ENCODE measurements at places on chromosomes 3 and 15.

DNA sequence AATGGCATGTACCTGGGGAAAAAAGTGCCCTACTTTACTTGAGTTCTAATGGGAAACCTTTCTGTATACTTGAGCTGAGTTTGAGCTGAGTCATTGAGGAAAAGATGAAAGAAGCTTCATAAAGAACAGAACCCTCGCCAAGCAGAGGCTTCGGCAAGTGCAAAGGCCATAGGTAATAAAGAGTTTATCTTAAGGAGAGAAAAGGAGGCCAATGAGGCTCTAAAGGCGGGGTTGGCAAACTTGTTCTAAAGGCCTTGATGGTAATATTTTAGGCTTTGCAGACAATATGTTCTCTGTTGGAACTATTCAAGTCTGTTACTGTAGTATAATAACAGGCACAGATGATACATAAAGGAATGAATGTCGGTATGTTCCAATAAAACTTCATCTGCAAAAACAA, 17.6 kb upstream of the TRAT1 start:
- no peak for DNase-seq

- no peak for DNase-seq
Observed at GRCh38 chr15:60184579-60184978, 180.5 kb downstream of the FOXB1 start.

- no peak for DNase-seq
Observed at GRCh38 chr15:78083687-78084448, 6.4 kb upstream of the TBC1D2B start.

GRCh38 chr15:64824929-64825430, 467 bp downstream of the PIF1 start:
- no peak for DNase-seq

DNA sequence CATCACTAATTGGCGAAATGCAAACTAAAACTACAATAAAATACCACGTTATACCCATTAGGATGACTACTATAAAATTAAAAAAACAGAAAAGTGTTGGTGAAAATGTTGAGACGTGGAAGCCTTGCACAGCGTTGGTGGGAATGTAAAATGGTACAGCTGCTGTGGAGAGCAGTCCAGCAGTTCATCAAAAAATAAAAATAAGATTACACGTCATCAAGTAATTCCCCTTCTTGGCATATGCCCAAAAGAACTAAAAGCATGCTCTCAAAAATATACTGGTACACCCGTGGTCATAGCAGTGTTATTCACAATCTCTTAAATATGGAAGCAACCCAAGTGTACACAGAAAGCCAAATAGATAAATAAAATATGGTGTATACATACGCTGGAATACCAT, 71.8 kb upstream of the NDN start:
- no peak for DNase-seq

DNA sequence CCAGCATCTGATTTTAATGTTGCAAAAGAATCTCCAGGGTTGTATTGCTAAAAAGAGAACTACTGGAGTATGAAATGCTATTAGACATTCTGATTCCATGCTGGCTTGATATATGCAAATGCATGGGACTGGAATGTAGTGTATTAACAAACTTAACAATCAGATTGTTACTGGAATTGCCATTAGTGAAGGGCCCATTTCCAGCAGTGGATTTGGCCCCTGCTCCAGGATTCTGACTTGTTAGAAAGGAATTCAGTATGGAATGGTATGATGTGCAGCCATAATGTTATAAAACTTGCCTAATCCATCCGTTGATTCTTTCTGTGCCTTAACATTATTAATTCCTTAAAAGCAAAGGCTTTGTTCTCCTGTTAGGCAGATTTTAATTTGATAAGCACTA, 7.9 kb downstream of the ARRDC4 start:
- DNase-seq, result no peak

DNA sequence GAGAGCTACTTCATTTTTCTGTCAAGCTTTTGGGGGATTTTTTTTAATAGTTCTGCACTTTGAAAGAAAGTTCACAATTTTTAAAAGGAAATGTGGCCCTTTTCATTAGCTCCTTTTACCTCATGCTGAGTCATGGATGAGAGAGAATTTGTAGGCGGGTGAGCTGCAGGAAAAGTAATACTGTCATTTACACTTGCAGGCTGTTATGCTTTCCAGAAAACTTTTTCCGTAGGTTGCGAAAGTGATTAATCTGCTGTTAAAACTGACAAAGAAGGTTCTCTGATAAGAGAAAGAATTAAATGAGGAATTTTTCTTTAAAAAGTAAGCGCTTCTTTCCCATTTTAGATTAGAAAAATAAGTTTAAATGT, 430.2 kb downstream of the LPP start:
- DNase-seq, result no peak

- no peak for DNase-seq
Observed at GRCh38 chr15:65893060-65893459, 23.8 kb downstream of the RAB11A start.
